Nephron progenitor cell (in vitro differentiated cells): ENCODE measurements at places on chromosomes 1 and 21.
A peak's percentile ranks its signal among the peaks of the same experiment; 100 is the strongest.

DNA sequence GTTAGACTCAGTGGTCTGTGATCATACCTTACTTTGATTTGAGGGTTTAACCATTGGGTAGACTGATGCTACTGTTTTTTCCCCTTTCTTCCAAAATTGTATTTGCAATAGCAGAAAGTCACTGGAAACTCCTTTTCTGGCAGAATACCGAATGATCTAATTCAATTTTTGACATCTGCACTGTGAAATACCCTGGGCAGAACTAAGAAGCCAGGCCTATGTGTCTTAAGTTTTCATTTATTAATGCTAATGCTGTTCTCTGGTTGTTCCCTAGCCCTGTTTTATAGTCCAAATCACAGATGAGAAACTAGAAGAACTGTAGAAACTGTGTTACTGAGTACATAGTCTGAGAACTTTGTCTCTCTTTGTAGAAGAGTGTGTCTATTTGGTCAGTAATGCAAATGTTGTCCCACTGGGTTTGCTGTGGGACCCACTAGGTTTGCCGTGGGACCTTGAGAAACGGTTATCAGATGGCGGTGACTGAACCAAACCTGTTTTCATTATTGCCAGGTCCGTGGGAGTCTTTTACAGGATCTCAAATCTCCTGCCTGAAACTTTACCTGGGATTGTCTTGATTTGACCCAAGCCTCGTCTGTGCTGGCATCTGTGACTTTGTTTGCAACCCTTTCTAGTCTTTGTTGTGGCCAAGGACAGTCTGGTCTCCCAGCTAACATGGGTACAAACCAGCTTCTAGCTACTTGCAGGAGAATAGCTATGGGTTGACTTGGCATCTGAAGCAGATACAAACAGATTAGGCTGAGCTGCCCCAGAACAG lies 41.4 kb downstream of the PEX14 start:
- DNase-seq, result no peak

DNA sequence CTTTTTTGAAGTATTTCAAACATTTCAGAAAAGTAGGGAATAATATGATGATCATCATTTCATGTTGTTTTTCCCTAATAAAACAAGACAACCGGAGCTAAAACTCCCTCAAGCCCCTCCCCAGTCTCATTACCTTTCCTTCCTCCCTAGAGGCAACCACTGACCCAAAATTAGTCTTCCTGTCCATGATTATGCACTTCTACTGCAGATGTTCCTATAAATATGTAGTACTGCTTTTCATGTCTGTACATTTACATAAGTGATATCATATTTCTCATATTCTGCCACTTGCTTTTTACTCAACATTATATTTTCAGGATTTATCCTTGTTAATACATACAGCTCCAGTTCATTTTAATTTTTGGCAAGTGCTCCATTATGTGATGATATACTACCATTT lies 58.7 kb upstream of the GOLT1A start:
- no peak for DNase-seq

DNA sequence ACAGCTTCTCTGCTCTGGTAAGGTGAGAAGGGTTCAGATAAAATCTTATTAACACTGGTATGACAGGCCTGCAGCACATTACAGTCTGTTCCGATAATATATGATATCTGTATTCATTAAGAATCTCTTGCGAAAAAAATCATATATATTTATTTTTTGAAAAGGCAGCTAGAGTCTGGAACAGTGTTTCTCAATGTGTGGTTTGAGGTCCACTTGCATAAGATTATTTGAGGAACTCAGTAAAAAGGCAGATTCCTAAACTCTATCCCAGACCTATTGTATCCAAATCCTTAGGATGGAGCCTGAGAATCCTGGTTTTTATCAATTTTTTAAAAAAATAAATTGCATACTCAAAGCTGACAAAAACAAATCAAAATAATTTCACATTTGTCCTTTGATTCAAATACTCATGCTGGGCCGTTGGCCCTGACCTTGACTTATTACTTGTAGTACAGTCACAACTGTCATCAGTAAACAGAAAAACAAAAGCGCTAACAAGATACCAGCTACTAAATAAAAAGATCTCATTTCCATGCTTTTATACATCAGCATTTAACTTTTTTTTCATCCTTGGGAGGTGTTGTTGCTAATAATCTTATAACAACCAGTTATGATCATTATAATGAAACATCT lies 60.6 kb downstream of the RGS2 start:
- DNase-seq, result no peak

DNA sequence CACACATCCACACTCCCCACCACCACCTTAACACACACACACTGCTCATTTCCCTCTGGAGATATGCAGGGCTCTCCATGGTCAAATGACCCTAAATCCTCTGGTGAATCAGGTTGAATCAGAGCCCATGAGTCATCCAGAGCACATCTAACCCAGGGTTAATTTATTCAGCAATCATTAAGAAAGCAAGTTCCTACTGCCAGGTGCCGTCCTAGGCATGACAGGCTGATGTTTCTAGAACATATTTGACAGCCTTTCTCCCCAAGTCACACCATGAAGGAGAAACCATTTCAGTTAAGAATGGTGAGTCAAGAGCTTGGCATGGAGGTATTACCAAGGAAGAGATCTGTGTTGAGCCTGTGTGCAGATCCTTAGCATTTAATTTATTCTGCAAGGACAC lies 194.3 kb upstream of the CAMK1G start:
- no peak for DNase-seq

DNA sequence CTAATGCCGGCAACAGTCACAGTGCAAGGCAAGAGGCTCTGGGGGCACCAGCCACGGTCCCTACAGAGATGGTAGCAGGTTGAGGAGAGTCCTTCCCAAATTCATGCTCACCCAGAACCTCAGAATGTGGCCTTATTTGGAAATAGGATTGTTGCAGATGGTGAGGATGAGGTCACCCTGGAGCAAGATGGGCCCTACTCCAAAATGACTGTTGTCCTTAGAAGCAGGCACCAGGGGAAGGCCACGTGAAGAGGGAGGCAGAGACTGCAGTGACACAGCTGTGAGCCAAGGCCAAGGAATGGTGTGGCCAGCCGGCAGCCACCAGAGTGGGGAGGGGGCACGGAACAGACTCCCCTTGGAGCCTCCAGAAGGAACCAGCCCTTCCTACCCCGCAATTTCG lies 70.8 kb upstream of the CLDN14 start:
- DNase-seq, result no peak

DNA sequence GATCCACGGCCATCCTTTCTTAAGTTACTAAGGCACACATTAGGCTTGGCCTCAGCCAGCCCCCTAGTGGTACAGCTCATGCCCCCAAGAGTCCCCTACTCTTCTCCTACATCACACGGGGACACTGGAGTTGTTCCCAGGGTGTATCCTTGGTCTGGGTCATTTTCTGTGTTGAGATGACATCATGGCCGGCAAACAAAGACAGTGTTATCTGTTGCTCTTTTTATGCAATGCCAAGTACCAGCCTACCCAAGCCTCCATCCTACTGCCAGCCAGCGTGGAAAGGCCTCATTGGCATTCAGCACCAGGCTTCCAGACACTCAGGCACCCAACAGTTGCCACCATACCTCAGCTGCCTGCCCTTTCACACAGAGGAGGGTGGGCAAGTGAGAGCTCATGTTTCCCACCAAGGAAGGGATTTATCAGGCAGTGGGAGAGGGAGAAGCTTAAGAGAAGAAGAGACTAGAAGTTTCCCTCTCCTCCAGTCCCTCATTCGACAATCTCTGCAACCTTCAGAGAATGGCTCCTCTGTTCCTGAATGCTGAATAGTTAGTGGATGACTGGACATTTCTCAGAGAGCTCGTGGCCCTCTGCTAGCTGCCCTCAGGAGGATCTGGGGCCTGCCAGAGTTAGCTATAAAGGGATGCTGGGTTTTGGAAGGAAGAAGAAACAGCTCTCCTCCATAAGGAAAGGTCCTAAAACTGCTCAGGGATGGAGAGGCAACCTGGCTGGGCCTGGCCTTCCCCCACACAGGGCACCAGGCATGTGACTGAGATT lies 17.7 kb downstream of the CBR1 start:
- no peak for DNase-seq

DNA sequence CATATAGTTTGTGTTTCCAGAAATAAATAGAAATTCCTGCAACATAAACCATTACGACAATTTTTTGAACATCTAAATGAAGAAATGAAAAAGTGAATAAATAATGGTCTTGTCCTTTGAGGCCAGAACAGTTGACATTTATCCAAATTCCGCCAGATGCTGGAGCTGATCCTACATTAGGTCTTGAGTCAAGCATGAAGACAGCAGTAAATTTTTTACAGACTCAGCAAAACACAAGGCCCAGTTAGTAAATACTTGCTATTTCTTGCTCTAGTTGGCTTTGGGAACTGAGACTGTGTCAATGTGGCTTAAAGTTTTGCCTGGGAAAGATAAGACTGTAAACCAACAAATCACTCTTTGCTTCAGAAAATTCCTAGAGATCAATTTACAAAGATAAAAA lies 540.1 kb upstream of the RGS18 start:
- no peak for DNase-seq

GRCh38 chr1:151583796-151584195 lies 28.1 kb upstream of the SNX27 start:
- no peak for DNase-seq

GRCh38 chr1:179516976-179517705 lies 58.6 kb downstream of the NPHS2 start:
- no peak for DNase-seq

- no peak for DNase-seq
Measured at GRCh38 chr1:198318085-198318484, 161.3 kb downstream of the NEK7 start.

DNA sequence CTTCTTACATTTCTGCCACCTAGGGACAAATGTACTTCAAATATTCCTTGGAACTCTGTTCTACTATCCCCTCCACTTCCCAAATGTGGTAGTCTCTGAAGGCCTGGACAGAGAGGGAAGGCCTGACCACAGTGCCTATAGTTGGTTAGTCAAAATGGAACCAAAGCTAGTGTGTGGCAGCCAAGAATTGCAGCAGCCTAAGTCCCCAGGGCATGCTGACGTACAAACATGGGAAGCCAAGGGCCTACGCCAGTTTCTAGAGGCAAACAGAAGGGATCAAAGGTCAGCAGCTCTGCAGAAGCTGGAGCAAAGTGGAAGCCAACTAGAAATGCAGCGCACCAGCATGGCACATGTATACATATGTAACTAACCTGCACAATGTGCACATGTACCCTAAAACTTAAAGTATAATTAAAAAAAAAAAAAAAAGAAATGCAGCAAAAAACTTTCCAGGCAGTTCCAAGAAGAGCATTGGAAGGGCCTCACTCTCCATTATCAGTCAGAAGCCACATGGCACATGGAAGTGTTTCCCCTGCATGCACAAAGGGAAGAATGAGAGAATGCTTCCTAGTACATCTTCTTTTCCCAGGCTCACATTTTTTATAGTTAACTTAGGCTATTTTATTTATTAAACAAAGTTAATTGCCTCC lies 39.4 kb upstream of the GADD45A start:
- DNase-seq, result no peak

DNA sequence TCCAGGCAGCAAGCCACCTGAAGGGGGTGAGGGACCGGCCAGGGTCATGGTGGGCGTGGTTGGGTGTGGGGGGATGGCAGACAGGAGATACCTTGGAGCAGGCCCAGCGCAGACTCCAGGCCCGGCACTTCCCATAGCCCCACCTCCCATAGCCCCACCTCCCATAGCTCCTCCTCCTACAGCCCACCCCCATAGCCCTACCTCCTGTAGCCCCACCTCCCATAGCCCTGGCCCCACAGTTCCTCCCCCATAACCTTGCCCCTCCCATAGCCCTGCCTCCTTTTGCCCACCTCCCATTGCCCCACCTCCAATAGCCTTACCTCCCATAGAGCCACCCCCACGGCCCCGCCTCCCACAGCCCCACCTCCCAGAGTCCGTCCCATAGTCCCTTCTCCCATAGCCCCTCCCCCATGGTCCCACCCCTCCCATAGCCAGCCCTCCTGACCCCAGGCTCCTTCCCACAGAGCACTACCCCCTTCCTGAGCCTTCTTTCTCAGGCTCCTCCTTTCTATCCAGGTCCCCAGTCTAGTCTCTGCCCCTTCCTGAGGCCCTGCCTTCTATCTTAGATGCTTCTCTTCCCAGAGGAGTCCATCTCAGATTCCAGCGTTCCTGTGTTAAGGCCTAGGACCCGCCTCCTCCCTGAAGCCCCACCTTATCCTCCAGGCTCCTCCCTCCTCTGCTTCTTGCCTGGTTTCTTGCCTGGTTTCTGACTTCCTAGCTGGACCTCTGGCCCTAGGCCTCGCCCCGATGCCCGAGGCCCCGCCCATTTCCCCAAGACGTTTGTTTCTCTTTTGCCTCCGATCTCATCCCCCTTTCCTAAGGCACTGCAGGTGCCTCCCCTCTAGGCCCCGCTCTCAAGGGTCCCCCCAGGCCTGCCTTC lies 46.8 kb downstream of the PTPRU start:
- peak; percentile 96 for DNase-seq

GRCh38 chr21:45162115-45162514 lies 87.7 kb downstream of the ADARB1 start:
- DNase-seq, result no peak

GRCh38 chr1:204076891-204077290 lies 4.0 kb downstream of the SOX13 start:
- DNase-seq, result no peak

GRCh38 chr21:38306433-38307141 lies 49.8 kb downstream of the KCNJ15 start:
- no peak for DNase-seq

GRCh38 chr1:79775402-79775801 lies 768.9 kb upstream of the ADGRL4 start:
- no peak for DNase-seq

DNA sequence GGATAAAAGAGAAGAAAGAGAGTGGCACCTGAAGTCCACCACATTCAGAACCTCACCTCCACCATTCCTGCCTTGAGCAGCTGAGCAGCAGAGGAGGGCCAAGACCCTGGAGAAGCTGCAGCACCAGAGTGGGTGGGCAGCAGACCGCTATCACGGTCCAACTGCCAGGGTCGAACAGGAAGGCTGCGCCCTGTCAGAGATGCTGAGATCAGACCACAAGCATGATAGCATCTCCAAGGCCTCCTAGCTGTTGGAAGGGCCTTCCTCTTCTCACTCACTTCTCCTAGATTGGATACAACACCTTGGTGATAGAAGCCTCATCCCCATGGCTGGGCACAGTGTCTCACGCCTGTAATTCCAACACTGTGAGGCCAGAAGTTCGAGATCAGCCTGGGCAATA lies 12.1 kb upstream of the SLC45A3 start:
- DNase-seq, result no peak

- no peak for DNase-seq
Measured at GRCh38 chr1:86259390-86259789, 102.8 kb upstream of the COL24A1 start.

GRCh38 chr1:226981386-226981817 lies 41.3 kb downstream of the COQ8A start:
- no peak for DNase-seq

GRCh38 chr1:9382643-9383491 lies 90.2 kb downstream of the SPSB1 start:
- DNase-seq, result peak; percentile 35
